ENCODE measurements at places on chromosomes 6 and 20.

GRCh38 chr20:25452333-25452732 lies 44.9 kb downstream of the GINS1 start:
- DNase-seq, result no peak

- DNase-seq, result no peak
Observed at GRCh38 chr6:168558686-168559085, 117.7 kb downstream of the SMOC2 start.

DNA sequence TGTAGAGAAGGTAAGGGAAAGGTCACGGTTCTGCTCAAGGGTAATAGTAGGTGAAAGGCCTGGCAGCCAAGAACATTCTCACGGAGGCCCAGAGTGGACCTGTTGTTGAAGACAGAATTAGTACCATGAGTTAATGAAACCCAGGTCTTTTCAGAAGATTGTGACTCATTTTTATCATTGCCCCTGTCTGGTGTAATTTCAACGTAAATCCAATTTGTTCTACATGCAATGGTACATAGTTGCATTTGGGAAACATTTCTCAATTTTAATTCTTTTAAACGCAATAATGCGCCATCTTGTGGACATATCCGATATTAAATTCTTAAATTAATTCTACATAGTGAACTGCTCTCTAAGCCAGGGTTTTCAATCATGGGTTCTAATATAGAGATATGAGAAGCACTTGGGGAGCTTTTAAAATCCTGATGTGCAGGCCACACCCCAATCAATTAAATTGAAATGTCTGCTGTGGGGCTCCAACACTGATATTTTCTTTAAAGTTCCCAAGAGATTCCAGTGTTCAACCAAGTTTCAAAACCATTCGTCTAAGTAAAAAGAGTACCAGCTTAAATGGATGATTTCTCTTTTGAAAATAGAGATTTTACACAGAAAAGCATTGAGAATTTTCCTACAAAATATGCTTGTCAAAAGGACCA lies 257.4 kb downstream of the PLCB1 start:
- no peak for DNase-seq

DNA sequence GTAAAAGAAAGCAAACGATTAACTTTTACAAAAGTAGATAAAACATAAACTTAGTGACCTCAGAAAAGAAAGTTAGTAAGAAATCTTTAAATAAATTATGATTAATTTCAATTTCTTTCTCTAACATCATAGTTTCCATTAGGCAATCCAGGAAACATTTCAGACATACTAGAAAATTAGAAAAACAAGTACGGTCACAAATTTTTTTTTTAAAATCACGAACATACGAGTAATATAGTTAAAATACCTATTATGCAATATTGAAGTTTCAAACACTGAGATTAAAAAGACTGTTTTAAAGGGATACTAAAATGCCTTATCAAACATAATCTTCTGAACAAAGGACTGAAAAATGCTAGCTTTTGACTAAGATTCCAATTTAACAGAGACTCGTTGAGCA lies 26.2 kb downstream of the NOL7 start:
- DNase-seq, result no peak
